SHP77 (cell line): ENCODE measurements at places on chromosomes 11 and 22.
A peak's percentile ranks its signal among the peaks of the same experiment; 100 is the strongest.

- no peak for DNase-seq
Observed at GRCh38 chr22:30841273-30841672, 127.3 kb downstream of the MORC2 start.

DNA sequence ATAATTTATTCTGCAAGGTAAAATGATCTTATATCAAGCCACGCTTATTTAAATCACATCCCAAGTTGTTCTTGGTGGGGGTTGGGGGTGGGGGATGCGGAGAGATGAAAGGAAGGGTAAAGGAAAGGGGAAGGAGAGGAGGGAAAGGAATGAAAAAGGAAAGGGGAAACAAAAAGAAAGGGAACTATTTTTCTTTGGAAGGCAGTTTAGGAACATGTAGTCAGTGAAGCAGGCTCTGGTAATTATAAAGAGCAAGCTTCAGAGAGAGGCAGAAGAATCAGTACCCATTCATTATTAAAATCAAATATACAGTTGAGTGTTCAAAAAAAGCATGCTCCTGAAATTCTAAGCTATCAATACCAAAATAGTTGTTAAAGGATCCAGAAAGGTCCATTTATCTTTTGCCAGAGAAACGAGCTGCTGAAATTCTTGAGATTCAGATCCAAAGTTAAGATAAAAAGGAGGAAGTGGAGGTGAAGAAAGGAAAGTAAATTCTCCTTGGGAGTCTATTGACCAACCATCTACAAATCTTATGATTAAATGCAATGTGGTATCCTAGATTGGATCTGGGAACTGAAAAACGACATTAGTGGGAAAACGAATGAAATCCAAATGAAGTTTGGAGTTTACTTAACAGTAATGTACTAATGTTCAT lies 107.4 kb downstream of the SGSM3 start:
- no peak for DNase-seq

GRCh38 chr11:75862437-75862836 lies 47.4 kb downstream of the UVRAG start:
- no peak for DNase-seq

- DNase-seq = no peak
Observed at GRCh38 chr11:58963551-58964104, 24.3 kb downstream of the GLYATL1 start.

DNA sequence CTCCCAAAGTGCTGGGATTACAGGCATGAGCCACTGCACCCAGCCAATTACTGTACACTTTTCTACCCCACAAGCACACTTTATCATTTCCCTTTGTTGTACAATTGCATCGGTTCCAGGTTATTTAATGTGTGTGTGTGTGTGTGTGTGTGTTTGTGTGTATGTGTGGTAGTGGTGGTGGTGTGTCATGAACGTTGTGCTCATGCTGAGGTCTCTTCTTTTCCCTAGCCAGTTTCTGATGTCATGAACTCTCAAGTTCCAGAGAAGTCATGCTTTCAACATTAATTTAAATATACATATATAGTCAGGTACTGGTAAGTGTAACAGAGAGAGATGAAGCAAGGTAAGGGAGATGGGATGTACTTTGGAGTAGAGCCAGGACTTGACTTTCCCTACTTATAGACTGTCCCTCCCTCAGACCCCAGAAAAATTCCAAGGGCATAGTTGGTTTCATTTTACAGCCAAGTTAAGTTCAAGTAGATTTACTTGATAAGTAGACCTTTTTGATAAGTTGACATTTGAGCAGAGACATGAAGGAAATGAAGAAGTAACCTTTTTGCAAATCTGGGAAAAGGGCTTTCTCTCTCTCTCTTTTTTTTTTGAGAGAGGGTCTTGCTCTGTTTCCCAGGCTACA lies 42.7 kb downstream of the WEE1 start:
- DNase-seq = no peak

DNA sequence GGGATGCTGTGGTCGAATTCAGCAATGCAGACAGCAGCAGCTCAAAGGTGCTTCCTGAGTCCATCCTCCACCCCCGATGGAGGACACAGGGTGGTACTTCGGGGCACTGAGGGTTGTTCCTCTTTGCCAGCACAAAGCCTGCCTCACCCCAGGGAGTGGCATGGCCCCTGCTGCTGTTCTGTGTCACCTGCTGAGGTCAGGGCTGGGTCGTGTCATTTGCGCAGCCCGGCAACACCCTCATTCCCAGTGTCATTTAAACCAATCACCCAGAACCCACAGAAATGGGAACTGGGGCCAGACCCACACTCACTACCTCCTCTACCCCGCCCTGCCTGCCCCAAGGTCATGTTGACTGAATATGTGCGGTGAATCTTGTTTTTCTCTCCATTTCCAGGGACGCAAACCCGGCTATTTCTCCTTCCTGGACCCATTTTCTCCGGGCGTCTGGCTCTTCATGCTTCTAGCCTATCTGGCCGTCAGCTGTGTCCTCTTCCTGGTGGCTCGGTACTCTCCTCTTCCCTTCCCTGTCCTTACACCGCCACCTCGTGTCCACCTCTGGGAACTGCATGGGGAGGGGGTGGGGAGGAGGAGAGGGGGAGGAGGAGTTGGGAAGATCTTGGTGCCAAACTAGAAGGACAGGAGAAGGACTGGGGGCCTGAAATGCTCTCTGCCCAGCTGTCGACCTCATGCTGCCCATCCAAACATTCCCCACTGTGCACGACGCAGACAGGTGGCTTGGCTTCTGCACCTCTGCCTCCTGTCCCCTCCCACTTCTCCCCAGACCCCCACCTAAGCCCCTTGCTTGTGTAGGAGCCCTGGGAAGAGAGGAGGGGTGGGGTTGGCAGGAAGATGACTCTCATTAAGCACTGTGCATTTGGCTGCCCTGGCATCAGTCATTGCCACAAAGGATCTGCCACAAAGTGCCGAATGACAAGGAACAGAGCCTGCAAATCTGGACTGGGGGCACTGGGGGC lies 71.2 kb upstream of the TBCEL start:
- peak; percentile 66 for DNase-seq
